ENCODE measurements at places on chromosomes 1 and 21. TPM values are rescaled to one million over a fixed set of nuclear protein-coding genes. Genes with fewer than 3 reads are reported as not detected.

DNA sequence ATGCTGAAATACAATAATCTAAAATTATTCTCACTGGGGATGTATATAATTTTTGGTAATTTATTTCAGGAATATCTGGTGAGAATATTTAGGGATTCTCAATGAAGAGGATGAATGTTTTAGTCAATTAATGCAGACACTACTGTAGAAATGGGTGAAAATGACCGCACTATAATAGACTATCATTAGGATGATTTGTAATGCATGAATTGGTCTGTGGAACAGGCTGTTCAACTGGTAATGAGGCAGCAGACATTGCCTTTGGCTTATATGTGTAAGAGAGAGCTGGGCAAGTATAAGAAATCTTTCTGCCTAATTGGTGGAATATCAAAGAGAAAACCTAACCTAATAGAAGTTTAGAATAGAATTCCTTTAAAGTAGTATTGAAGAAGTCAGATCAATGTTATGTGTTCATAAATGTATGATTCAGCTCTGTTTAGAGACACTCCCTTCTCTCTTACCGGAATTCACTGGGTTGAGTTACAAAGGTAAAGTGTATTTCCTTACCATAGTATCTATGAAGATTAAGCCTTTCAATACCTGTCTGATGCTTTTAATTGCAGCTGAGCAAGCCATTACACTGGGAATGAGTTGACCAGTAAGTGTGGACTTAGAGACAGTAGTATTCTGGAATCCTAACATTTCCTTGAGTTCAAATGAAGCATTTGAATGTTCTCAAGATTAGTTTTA is 274.5 kb downstream of the S1PR1 start:
- DNase-seq: no peak

- DNase-seq: no peak
These were observed 139.1 kb upstream of the TIAM1 start for GRCh38 chr21:31483146-31483545.

- DNase-seq: no peak
These were observed 8.5 kb downstream of the CELSR2 start for GRCh38 chr1:109257682-109258421.

- no peak for DNase-seq
These were observed 109.6 kb downstream of the S1PR1 start for GRCh38 chr1:101346419-101346818.

DNA sequence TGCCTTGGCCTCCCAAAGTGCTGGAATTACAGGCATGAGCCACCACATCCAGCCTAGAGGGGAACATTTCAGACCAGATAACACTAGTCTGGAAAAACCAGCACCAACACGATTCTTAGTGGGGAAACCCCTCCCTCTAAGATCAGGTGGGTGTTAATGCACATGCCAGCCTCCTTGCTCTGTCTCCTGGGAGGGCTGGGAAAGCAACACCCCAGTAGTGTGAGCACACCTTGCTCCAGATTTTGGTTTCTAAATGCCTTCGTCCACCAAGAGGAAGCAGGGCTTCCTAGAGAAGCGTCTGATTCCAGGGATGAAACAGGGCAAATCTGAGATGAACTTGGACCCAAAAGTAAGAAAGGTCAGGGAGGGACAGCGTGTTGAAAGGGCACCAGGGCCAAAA is 2.2 kb upstream of the KRTAP10-4 start:
- DNase-seq: no peak

DNA sequence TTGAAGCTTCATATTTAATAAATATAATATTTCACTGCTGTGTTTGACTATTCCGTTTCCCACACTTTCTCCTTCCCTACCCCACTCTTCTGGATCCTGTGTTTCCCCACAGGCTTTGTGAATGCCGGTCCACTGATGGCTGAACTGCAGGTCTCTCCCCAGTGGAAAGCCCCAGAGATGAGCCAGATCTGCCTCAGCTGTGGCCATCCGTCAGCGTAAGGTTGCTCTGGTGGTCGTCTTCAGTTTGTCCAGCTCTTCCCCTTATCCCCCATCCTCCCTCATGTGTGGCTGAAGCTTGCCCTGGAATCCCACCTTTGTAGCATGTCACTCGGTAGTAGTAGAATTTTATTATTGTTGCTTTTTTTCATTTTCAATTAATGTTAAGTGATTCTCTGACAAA is 11.4 kb downstream of the SMAP2 start:
- DNase-seq: no peak

GRCh38 chr1:205224736-205225135 is 3.0 kb upstream of the TMCC2 start:
- no peak for DNase-seq

DNA sequence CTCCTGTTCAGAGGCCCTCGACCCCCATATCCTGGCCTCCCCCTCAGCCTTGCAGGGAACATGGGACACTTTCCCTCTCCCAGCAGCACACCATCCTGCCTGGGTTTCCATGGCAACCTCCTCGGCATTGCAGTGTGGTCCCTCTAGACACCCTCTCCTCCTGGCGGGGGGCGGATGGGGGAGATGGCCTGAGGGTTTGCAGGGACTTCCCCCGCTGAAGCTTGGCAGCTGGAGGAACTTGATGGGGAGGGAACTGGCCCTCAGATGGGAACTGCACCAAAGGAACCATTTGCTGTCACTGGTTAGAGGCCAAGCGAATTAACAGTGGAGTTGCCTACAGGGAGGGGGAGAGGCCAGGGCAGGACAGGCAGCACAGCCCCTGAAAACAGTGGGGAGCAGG is 28.7 kb downstream of the RIMS3 start:
- DNase-seq: peak; percentile 16

DNA sequence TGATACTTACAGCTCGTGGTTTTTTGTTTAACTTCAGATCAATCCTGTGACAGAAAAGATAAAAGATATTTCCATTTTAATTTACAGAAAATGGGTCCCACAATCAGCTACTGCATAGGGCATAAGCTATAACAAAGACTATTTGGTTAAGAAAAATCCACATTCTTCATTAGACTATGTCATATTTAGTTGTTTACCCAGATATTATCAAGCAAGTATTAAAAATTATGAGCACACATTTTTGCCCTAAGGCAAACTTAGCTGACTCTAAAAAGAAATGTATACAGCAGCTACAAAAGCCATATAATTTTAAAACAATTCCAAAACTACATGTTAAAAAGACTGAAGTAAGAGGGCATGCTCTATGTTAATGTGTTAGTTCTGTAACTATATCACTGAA is 18.7 kb downstream of the MEAF6 start:
- no peak for DNase-seq

DNA sequence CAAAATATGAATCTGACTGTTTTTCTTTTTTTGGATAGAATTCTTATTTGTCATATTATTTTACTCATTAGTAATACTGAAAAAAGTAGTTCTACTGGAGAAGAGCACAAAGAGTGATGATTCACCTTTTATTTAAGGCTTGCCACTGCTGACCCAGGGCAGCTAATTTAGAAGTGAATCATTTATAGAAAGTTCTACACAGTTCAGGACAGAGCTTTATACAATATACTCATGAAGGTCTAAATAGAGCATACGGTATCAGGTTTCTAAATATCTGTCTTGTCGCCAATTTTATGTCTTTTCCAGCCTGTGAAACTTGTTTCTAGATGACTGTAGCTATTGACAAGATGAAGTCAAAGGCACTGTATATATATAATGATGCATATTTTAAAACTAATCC is 25.0 kb downstream of the GIPC2 start:
- no peak for DNase-seq

GRCh38 chr1:74908797-74909196 is 175.8 kb downstream of the TYW3 start:
- no peak for DNase-seq

GRCh38 chr1:41475859-41476567 is 8.5 kb downstream of the EDN2 start:
- no peak for DNase-seq

- no peak for DNase-seq
These were observed 8.3 kb downstream of the ADAR start for GRCh38 chr1:154599658-154600057.

- DNase-seq: peak; percentile 9
These were observed at the start of gene ADAMTS5 for GRCh38 chr21:26967062-26967913. TSS of gene ADAMTS5 (minus strand) at chr21:26967088. CDS start at chr21:26966391, 697 bp downstream.

LCE6A gene
- not detected for total RNA-seq

TMEM269 gene
- total RNA-seq: 0.20 TPM

TMEM125 gene
- total RNA-seq: 52.4 TPM
